Activated naive CD4-positive, alpha-beta T cell (primary cell): ENCODE measurements at places on chromosomes 3 and 15.

GRCh38 chr3:38580450-38581382 is 68.8 kb downstream of the SCN5A start:
- DNase-seq = no peak

DNA sequence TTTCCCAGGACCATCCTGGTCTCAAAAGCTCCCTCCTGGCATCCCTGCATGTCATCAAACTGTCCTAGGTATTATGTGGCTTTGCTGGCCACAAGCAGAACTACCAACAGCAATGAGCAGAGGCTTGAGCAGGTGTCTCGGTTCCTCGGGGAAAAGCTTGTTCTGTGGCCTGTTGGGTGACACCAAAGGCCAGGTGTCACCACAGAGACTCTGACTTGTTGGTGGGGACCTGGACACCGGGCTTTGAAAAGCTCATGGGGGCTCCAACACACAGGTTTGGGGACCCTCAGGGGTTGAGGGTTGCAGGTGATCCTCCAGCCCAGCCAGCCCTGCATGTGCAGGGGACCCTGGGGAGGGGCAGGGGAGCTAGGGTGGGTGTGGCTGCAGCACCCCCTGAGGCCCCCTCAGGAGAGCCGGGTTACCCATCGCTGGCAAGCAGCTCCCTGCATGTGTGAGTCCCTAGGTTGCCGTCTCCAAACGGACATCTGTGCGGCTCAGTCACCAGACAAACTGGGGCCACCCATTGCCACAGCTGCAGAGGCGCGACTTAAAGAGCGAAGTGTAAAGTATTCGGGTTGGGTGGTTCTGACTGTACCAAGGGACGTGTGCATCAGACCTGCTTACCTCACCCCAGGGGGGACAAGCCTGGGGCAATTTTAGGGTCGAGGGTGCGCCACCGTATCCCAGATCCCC is 140.1 kb downstream of the CHSY1 start:
- DNase-seq = no peak

DNA sequence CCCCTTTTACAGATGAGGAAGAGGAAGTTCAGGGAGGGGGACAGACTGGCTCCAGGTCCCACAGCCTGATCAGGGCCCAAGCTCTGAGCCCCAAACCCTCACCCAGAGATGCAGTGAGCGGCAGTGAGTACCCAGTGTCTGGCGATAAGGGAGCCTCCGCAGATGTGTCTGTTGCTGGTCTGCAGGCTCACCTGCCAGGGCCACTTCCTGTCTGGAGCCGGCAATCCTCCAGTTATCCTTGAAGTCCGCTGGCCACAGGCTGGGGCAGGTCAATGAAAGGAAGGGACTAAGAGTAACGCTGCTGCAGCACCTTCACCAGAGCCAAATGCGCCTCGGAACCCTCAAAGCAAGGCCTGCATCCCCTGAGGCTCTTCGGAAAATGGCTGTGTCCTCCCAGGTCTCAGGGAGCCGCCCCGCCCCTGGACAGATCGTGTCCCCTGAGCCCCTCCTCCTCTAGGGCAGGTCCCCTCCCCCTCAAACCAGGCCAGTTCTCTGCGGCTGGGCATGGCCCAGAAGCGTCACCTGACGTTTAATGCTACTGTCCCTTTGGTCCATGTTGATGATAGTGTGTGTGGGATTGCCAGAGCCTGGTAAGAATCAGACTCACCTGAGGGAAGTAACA is 51.5 kb downstream of the MYL3 start:
- no peak for DNase-seq

- DNase-seq = no peak
These were observed 109.1 kb upstream of the COL8A1 start for GRCh38 chr3:99529265-99529664.

GRCh38 chr3:194806991-194807630 is 121.4 kb downstream of the FAM43A start:
- no peak for DNase-seq

DNA sequence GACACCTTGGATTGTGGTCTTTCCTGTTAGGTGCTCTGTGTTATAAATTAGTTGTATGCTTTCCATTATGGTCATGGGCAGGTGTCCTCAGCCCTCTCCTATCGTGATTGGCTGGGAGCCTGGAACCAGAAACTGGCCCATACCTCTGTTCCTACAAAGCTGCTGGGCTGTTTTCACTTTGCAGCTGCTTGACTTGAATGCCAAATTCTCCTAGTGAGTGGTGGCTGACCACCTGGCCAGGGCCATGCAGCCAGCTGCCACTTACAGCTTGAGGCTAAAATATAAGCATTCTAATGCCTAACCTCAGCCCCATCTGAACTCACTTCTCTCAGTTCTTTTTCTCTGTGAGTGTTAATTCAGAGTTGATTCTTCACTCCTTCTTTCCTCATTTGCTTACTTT is 239.3 kb upstream of the GBE1 start:
- DNase-seq = no peak

DNA sequence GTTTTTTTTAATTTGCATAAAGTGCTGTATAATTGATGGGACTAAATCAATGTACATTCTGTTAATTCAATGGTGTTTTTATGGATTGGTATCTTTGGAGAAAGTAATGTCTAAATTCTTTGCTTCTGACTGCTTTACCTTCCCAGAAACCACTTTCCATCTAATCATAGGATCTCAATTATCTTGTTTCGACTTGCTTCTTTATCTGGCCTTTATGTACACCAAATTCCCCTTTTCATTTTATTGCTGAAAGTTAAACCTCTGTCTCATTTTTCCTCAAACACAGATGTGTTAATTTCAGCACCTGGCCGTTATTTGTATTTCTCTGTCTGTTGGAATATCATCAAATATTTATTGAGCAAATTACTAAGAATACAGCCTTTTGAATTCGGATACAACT is 287.3 kb upstream of the GBE1 start:
- DNase-seq = no peak

DNA sequence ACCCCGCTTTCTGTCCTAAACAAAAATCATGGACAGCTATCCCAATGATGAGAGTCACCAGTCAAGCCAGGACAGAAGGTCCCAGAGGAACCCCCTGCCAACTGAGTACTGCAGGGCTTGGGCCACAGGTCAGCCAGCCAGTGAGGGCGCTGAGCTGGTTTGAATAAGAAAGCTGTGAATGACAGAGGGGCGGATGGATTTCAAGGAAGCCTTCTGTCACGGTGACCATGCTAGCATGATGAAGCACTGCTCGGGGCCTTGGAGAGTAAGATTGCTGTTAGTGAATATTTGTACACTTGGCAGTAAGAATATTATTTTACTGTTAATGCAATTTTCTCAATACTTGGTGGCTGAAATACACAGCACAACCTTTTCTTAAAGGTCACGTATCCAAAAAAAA is 734.0 kb upstream of the NR2F2 start:
- no peak for DNase-seq

- DNase-seq = no peak
These were observed 285.9 kb upstream of the VEPH1 start for GRCh38 chr3:157789162-157789561.

DNA sequence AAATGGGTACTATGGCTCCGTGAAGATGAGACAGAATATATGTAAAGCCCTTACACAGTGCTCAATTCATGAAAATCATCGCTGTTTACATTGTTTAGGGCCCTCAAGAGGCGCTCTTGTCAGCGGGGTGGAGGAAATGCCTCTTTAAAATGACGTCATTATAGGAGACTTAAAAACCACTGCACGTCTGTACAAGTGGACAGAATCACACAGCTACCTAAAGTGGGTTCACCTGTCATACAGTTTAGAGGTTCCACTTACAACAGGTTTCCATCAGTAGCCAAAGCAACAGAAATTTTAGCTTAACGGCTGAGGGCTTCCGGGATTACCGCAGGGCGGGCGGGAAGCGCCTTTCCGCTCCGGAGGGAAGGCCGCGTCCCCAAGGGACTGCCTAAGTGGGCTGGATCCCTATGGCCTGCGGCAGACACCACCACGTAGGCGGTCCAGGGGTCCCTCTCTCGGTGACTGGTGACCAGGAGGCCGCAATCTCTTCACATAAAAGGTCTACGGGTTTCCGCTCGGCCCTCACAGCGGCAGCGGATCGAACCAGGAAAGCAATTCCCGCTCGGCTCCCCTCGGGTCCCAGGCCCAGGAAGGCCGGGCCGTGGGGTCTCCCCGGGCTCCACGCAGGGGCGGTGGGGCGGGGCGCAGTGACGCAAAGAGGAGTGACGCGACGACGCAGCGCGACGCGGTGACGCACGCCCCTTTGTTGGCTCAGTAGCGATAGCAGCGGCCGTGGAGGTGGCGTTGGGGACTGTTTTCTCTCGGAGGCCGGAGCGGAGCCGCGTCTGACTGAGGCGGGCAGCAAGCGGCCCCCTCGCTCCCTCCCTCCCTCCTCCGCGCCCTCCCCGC is at the start of gene ARIH1:
ARIH1 (plus strand) TSS at position 717 of the 852 bp plus-strand sequence. CDS start 310 bp downstream, outside the sequence.
- DNase-seq = peak; percentile 95

- no peak for DNase-seq
These were observed 342.8 kb upstream of the ARPP21 start for GRCh38 chr3:35296533-35296932.

DNA sequence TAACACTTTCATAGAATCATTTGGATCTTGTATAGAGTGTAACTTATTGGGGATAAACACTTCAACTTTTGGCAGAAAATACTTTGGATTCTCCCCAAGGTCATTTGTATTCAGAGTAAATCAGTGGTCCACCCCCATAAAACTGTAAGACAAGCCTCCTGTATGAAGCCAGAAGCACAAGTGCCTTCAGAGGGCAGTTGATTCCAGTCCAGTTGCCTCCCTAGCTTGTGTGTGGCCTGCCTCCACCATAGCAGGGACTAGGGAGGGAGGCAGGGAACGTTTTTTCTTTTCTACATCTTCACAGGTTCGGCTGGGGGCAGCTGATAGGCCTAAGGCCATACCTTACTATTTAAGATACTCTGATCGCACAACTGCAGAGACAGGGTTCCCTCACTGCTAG is 11.6 kb downstream of the GORASP1 start:
- DNase-seq = no peak

DNA sequence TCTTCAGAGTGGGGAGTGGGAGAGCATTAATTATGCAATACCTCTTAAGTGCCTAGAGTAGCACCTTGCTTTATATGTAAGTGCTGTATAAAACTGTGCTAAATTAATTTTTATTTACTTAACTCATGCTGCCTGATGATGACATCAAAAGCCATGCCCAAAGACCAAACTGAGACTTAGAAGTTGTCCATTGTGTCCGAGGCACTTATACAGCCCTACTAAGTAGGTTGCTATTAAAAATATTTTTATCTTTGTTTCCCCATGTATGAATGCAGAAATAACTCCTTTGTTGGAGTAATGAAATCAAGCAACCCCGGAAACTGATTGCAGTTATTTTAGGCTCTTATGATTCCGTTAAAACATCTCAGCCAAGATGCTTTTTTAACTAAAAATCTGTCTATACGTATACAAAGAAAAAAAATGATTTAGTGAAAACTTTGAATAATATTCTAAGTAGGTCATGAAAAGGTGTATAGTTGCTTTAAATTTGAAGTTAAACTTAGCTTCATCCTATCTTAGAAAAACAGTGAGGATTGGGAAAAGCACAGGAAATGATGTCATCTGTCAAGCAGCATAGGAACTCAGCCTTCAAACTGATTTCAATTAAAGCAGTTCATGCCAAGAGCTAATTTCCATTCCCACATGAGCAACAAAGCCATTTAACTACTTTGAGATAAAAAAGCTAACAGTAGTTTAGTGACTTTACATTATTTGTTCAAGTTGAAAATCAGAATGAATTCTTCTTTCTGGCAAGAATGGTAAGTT is 43.0 kb downstream of the FBN1 start:
- no peak for DNase-seq

- DNase-seq = no peak
These were observed at the start of gene PLOD2 for GRCh38 chr3:146160964-146161662. Gene PLOD2 (minus strand): TSS chr3:146161184. CDS start chr3:146160989, 195 bp downstream.

DNA sequence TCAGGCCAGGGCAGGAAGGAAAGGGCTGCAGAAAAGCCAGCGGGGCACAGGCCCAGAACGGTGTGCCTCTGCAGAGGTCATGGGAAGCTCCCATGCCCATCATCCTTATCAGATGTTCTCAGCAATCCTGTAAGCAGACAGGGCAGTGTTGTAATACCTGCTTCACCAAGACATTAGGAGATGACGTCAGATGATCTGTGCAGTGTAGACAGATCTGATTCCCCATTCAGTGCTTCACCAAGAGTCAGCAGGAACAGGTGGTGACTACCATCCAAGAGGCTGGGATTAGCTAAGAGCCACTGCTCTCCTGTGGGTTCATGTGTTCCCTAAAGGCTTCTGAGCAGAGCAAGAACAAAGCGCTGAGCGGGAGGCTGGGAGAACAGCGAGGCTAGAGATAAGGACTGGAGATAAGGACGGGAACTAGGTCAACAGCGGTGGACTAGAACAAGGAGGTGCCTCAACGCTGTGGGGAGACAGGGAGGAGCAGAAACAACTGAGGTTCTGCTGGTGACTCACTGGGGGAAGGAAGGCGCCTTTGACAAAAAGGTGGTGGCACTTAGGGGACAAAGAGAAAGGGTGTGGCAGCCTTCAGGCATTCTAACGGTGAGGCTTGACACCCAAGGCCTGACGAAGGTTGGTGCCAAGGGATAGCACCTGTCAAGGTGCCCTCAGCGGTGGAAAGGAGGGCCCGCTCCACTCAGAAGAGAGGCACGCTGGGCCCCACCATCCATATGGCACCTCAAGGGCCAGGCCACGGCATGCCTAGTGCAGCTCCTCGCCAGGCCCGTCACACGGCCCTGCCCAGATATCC is 28.4 kb downstream of the CCDC12 start:
- no peak for DNase-seq

DNA sequence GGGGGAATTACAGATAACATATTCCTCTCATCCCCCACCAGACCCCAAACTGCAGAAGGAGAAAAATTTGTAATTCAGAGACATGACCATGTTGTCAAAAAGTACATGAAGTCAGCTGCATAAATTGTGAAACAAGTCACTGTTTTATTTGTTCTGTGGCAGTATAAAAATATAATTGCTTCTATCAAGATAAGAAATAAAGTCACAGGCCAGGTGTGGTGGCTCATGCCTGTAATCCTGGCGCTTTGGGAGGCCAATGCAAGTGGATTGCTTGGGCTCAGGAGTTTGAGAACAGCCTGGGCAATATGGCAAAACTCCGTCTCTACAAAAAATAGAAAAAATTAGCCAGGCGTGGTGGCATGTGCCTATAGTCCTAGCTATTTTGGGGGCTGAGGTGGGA is 87.7 kb upstream of the DPH6 start:
- no peak for DNase-seq

- no peak for DNase-seq
These were observed 26.1 kb upstream of the MGLL start for GRCh38 chr3:127848131-127849129.

DNA sequence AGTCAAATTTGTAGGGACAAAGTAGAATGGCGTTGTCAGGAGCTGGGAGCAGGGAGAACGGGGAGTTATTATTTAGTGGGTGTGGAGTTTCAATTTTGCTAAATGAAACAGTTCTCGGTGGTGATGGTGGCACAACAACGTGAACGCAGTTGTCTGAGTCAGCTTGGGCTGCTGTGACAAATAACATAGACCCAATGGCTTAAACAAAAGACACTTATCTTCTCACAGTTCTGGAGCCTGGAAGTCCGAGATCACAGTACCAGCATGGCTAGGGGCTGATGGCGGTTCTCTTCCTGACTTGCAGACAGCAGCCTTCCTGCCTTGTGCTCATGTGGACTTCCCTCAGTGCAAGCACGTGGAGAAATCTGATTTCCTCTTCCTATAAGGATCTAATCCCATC is 90.2 kb downstream of the CHSY1 start:
- no peak for DNase-seq

GRCh38 chr3:165185707-165186327 is 10.4 kb downstream of the SLITRK3 start:
- no peak for DNase-seq

- DNase-seq = no peak
These were observed 22.8 kb upstream of the VEPH1 start for GRCh38 chr3:157526036-157526435.
